ENCODE measurements at places on chromosomes 3 and 15. TPM values are rescaled to one million over a fixed set of nuclear protein-coding genes. Genes with fewer than 3 reads are reported as not detected.

PLCB2 gene
- 8.8 TPM for total RNA-seq

KCNMB3 gene
- 6.8 TPM for total RNA-seq

SQOR gene
- 9.1 TPM for total RNA-seq

CSTA gene
- 1.2 TPM for total RNA-seq

SAMD7 gene
- total RNA-seq: not detected

EIF4E3 gene
- 17.4 TPM for total RNA-seq

COLQ gene
- 7.6 TPM for total RNA-seq

GPR171 gene
- not detected for total RNA-seq

CCDC13 gene
- 12.5 TPM for total RNA-seq

PPP2R3A gene
- total RNA-seq: 41.7 TPM

NPHP3 gene
- total RNA-seq: 40.9 TPM
